Muscle of leg (tissue), 16 donors: ENCODE measurements at places on chromosomes 13 and 19. TPM values are rescaled to one million over a fixed set of nuclear protein-coding genes. Genes with fewer than 3 reads are reported as not detected.

Gene RNF113B
- total RNA-seq: not detected

Gene TNFSF9
- total RNA-seq: 1.0 TPM

Gene C5AR1
- 0.53 TPM for total RNA-seq

DNA sequence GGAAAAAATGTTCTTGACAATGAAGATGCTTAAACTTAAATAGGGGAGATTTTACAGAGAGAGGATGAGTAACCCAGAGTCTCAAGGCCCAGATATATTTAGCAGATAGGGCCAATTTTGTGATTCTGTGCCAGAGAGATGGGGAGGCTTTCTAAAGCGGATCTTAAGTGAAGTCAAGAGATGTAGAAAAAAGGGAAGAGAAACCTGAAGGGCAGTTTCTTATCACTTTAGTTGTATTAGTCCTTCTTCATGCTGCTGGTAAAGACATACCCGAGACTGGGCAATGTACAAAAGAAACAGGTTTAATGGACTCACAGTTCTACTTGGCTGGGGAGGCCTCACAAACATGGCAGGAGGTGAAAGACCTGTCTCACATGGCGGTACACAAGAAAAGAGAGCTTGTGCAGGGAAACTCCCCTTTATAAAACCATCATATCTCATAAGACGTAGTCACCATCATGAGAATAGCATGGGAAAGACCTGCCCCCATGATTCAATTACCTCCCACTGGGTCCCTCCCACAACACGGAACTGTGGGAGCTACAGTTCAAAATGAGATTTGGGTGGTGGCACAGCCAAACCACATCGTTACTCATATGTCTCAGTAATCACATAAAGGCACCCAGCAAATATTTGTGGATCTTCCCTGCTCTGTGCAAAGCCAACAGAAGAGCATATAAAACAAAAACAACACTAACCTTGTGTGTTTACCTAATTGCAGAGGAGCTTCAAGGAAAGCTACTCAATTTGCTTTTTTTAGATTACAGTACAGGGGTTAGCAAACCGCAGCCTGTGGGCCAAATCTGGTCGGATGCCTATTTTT lies 102.6 kb upstream of the MYCBP2 start:
- no peaks in the 10 kb centered on the region for H3K36me3 ChIP-seq
- H3K27ac ChIP-seq: no peak overlapping the region
- H3K4me3 ChIP-seq: no peak overlapping the region
- no peaks in the 10 kb centered on the region for H3K4me1 ChIP-seq
- H3K27me3 ChIP-seq: no peaks in the 10 kb centered on the region

DNA sequence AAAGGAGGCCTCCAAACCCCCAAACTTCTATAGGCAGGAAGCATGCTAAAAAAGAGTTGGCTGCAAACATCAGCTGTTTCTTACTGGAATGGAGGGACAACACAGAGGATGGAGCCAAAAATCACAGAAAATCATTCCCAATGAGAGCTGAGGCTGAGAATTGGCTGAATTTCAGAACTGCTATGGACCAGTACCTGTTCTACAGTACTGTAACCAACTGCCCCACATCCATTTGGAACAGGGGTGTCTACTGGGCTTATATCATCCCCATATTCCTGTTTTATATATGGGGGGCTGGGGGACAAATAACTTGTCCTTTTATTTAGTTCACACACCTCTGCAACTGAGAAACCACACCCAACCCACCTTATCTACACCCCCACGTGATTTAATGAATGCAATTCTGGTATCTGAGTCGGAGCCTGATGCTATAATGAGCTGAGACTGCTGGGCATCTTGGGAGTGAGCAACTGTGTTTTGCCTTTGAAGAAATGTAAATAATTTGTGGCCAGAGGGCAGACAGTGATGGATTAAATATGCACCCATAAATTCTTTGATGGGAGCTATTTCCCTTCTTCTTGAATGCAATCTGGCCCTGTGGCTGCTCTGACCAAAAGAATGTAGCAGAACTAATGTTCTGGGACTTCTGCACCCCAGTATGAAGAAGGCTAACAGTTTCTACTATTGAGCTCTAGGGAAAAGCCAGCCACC lies 82.6 kb downstream of the TBC1D4 start:
- DNase-seq: no peak
- no peak overlapping the region for H3K27ac ChIP-seq
- peaks cover 4% of the 10 kb centered on the region for H3K4me1 ChIP-seq
- no peaks in the 10 kb centered on the region for H3K36me3 ChIP-seq
- no peak overlapping the region for H3K4me3 ChIP-seq
- H3K27me3 ChIP-seq: no peaks in the 10 kb centered on the region

DNA sequence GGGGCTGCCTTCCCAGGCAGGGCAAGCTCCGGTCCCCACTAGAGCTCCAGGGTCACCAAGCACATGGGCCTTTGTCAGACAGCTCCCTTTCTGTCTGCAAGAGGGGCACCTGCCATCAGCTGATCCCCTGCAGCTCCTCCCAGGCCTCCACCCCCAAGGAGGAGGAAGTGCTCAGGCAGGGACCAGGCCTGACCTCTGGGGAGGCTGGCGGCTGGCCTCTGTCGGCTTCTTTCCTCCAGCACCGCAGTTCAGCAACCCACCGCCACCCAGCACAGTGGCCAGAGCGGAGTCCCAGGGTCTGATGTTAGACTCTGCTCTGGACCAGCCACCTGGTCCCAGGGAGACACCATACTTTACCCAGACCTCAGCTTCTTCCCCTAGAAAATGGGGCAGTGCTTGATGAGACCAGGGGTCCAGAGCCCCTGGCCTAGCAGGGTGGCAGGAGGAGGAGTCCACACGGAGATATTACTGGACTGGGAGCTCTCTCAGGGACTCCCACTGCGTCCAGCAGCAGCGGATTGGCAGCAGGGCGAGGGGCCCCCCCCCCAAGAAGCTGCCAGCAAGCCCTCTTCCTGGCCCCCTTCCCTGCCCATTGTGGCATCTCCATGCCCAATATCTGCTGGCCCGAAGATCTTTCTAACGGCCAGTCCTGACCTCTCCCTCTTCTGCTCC lies 24.1 kb downstream of the NKPD1 start:
- peaks cover 32% of the 10 kb centered on the region for H3K4me1 ChIP-seq
- no peak for DNase-seq
- peak overlapping the region; percentile 85 for H3K27ac ChIP-seq
- H3K4me3 ChIP-seq: no peak overlapping the region
